ENCODE measurements at places on chromosomes 12 and 14.

- H3K4me3 ChIP-seq = no peak overlapping the region
- H3K27ac ChIP-seq = no peak overlapping the region
- H3K4me1 ChIP-seq = no peaks in the 10 kb centered on the region
- no peaks in the 10 kb centered on the region for H3K36me3 ChIP-seq
- no peak for DNase-seq
- no peaks in the 10 kb centered on the region for H3K27me3 ChIP-seq
Measured at GRCh38 chr14:104333646-104334423, 195.4 kb downstream of the KIF26A start.

GRCh38 chr14:21191809-21192446 lies 36.1 kb upstream of the OR5AU1 start:
- DNase-seq = peak; percentile 39
- H3K36me3 ChIP-seq = no peaks in the 10 kb centered on the region
- H3K27me3 ChIP-seq = no peaks in the 10 kb centered on the region
- peak overlapping the region; percentile 15 for H3K4me3 ChIP-seq
- peaks cover 4% of the 10 kb centered on the region for H3K4me1 ChIP-seq

- peak; percentile 74 for DNase-seq
- H3K4me3 ChIP-seq = no peak overlapping the region
- H3K36me3 ChIP-seq = no peaks in the 10 kb centered on the region
Measured at GRCh38 chr14:100703386-100704220, 23.1 kb upstream of the DLK1 start.

- H3K36me3 ChIP-seq = no peaks in the 10 kb centered on the region
- no peak overlapping the region for H3K27ac ChIP-seq
- H3K27me3 ChIP-seq = no peaks in the 10 kb centered on the region
- H3K4me3 ChIP-seq = no peak overlapping the region
- H3K4me1 ChIP-seq = no peaks in the 10 kb centered on the region
Measured at GRCh38 chr14:32559048-32559447, 229.9 kb downstream of the AKAP6 start.

DNA sequence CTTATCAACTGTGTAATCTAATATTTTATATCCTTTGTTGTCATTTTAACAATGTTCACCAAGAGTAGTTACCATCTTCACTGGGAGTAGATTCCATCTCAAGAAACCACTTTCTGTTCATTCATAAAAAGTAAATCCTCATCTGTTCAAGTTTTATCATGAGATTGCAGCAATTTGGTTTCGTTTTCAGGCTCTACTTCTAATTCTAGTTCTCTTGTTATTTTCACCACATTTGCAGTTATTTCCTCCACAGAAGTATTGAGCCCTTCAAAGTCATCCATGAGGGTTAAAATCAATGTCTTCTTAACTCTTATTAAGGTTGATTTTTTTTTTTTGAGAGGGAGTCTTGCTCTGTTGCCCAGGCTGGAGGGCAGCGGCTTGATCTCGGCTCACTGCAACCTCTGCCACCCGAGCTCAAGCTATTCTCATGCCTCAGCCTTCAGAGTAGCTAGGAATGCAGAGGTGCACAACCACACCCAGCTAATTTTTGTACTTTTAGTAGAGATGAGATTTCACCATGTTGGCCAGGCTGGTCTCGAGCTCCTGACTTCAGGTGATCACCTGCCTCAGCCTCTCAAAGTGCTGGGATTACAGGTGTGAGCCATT lies 276.6 kb downstream of the ACSS3 start:
- H3K27ac ChIP-seq = no peak overlapping the region
- no peaks in the 10 kb centered on the region for H3K27me3 ChIP-seq
- no peak for DNase-seq

GRCh38 chr14:24563505-24563904 lies 12.5 kb downstream of the CTSG start:
- H3K27me3 ChIP-seq = no peaks in the 10 kb centered on the region
- no peak for DNase-seq
- H3K4me1 ChIP-seq = no peaks in the 10 kb centered on the region
- no peak overlapping the region for H3K4me3 ChIP-seq

- no peaks in the 10 kb centered on the region for H3K27me3 ChIP-seq
- H3K4me3 ChIP-seq = no peak overlapping the region
- no peak overlapping the region for H3K27ac ChIP-seq
- H3K4me1 ChIP-seq = no peaks in the 10 kb centered on the region
- H3K36me3 ChIP-seq = no peaks in the 10 kb centered on the region
- DNase-seq = no peak
Measured at GRCh38 chr12:41699658-41700057, 445.0 kb downstream of the GXYLT1 start.

GRCh38 chr12:111212814-111213456 lies 156.0 kb downstream of the PHETA1 start:
- no peaks in the 10 kb centered on the region for H3K27me3 ChIP-seq
- DNase-seq = no peak
- H3K4me1 ChIP-seq = no peaks in the 10 kb centered on the region
- H3K36me3 ChIP-seq = no peaks in the 10 kb centered on the region
- no peak overlapping the region for H3K27ac ChIP-seq

DNA sequence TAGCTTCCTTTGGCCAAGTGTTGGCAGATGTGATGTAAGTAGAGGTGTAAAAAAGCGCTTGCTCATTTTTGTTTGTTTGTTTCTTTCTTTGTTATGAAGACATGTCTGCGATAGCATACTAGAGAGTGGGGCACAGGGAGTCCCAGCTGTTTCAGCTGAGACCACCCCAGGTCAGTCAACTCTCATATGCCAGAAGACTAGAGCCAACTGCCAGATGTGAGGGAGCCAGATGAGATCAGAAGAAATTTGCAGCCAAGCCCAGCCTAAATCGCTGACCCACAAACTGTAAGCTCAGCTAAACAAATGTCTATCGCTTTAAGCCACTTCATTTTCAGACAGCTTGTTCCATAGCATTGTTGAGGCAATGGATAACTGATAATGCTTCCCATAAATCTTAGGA lies 397.1 kb downstream of the APAF1 start:
- no peaks in the 10 kb centered on the region for H3K4me1 ChIP-seq
- no peak overlapping the region for H3K4me3 ChIP-seq
- no peak overlapping the region for H3K27ac ChIP-seq
- no peak for DNase-seq
- H3K36me3 ChIP-seq = no peaks in the 10 kb centered on the region

DNA sequence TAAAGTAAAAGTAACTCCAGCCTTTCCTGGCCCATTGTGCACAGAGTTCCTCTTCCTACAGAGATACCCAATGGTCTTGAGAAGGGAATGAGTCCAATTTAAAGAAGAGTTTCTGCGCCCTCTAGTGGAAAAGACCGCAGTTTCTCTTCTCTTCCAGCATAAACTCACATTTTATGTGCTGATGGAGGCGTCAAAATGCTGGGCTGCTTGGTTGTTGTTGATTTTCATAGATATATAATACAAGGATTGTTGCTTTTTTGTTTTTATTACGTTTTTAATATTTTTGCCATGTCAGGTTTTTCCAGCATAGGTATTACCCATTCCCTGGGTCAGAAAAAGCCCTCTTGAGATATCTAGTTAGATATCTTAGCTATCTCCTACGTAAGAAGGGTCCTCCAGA lies 356.9 kb upstream of the STXBP6 start:
- H3K4me1 ChIP-seq = no peaks in the 10 kb centered on the region
- no peak for DNase-seq
- H3K27ac ChIP-seq = no peak overlapping the region
- H3K4me3 ChIP-seq = no peak overlapping the region

DNA sequence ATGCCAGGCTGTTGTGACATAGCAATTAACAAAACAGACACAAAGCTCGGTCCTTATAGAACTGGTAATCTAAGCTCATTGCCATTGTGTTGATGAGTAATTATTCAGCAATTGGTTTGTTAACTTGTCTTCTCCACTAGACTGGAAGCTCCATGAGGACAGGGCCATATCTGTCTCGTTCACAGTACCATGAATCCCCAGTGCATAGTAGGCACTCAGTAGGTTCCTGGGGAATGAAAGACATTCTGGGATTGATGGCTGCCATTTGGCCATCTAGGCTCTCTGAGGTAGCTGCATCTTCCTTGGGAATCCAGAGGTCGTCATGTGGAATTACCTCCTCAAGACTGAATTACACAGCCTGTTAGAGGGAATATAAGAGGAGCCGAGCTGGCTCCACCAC lies 177.3 kb downstream of the CHST11 start:
- no peaks in the 10 kb centered on the region for H3K27me3 ChIP-seq
- H3K27ac ChIP-seq = no peak overlapping the region
- H3K4me1 ChIP-seq = no peaks in the 10 kb centered on the region
- DNase-seq = no peak

- DNase-seq = no peak
Measured at GRCh38 chr14:91292491-91292890, 48.0 kb upstream of the GPR68 start.

DNA sequence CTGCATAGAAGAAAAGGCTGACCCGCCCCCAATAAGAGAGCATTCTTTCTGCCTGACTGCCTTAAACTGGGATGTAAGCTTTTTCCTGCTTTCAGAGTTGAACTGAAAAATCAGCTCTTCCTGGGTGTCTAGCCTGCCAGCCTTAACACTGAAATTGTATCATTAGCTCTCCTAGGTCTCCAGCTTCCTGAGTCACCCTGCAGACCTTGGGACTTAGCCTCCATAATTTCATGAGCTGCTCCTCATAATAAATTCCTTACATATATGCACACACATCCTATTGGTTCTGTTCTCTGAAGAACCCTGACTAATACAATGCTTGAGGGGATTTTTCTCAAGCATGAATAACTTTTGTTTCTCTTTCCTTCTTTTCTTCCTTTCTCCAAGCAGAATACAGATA lies 76.4 kb upstream of the FAR2 start:
- no peaks in the 10 kb centered on the region for H3K4me1 ChIP-seq
- H3K36me3 ChIP-seq = no peaks in the 10 kb centered on the region
- no peak overlapping the region for H3K27ac ChIP-seq
- no peak for DNase-seq

DNA sequence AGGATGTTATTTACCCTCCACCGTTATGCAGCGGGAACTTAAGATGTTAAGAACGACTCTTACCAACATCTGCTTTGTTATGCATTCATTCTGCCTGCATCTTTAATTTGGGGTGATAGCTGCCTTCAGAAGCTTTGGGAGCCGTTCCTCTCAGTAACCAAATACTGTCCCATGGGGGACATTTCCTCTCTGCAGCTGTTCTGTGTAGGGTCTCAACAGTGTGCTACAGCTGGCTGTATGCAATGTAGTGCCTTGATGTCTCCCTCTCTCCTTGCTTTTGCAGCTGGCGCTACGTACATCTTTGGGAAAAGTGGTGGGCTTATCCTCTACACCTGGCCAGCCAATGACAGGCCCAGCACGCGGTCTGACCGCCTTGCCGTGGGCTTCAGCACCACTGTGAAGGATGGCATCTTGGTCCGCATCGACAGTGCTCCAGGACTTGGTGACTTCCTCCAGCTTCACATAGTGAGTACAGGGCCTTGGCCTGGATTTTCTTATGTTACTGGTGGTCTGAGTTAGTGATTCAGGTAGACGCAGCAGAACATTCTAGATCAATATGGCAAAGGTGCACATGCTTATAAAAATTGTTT lies 744.3 kb downstream of the DIO2 start:
- H3K27me3 ChIP-seq = no peaks in the 10 kb centered on the region
- no peak overlapping the region for H3K27ac ChIP-seq
- no peak for DNase-seq
- H3K36me3 ChIP-seq = no peaks in the 10 kb centered on the region
- no peak overlapping the region for H3K4me3 ChIP-seq

DNA sequence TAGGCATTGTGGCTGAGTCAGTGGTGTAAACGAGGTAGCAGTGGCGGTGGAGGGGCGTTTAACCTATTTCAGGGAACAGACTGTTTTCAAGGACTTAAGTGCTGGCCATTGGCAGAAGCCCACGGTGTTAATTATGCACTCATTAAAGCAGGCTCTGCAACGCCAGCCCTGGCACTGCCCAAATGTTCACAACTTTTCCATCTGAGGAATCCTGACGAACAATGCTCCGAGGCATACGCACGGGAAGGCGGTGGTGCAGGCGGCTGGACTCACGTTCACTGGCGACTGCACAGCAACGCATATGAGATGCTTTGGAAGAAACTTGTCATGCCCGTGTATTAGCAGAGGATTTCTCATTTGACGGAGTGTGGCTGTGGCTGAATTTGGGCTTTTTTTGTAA lies 70.6 kb upstream of the SLC24A4 start:
- no peak overlapping the region for H3K4me3 ChIP-seq
- no peaks in the 10 kb centered on the region for H3K36me3 ChIP-seq
- H3K27ac ChIP-seq = no peak overlapping the region
- no peaks in the 10 kb centered on the region for H3K4me1 ChIP-seq
- peaks cover 3% of the 10 kb centered on the region for H3K27me3 ChIP-seq
- no peak for DNase-seq
